HepG2 (cell line): ENCODE measurements at places on chromosomes 2 and 18. TPM values are rescaled to one million over a fixed set of nuclear protein-coding genes. Genes with fewer than 3 reads are reported as not detected.

Gene FAM124B
- not detected in 2 replicates for polyA plus RNA-seq

Gene SNED1
- polyA plus RNA-seq, result 0.35 and 0.65 TPM in 2 replicates

Gene RGPD6
- 8.6 and 12.0 TPM in 2 replicates for polyA plus RNA-seq

Gene GPR55
- polyA plus RNA-seq, result not detected in 2 replicates

Gene REEP1
- polyA plus RNA-seq, result 0.05 TPM in 1 of 2 replicates, not detected in the other

- DNase-seq, result no peak
Observed at GRCh38 chr2:128686881-128687555, 368.4 kb upstream of the HS6ST1 start.

- DNase-seq, result no peak
Observed at GRCh38 chr18:36772241-36772723, 56.5 kb downstream of the TPGS2 start.

- no peak for DNase-seq
Observed at GRCh38 chr18:77160515-77160914, 27.9 kb upstream of the MBP start.

DNA sequence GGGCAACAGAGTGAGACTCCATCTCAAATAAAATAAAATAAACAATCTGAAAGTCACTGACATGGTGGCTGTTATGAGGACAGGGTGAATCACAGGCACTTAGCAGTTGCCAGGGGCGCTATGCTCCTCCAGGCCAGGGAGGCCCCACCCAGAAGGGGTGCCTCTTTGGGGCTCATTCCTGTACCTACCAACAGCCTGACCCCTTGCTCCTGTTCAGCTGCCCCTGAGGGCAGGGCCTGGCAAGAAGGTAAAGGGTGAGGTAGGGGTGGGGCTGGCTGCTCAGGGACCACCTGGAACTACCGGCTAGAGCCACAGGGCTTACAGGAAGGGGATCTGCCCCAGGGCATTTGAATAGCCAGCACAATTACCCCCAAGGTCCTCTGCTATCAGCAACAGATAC is 60.3 kb downstream of the INPP5D start:
- no peak for DNase-seq

- DNase-seq, result no peak
Observed at GRCh38 chr2:137718786-137719185, 245.5 kb upstream of the HNMT start.
